Fibroblast of skin of right biceps (primary cell): ENCODE measurements at places on chromosomes 3 and 15.

GRCh38 chr3:51371943-51372557 lies 13.0 kb upstream of the MANF start:
- DNase-seq: peak; percentile 63

- DNase-seq: no peak
Measured at GRCh38 chr15:89389841-89390603, 55.4 kb upstream of the POLG start.

GRCh38 chr3:163328680-163329079 lies 1749.6 kb downstream of the SI start:
- DNase-seq: no peak

GRCh38 chr15:38695249-38696108 lies 130.9 kb upstream of the RASGRP1 start:
- no peak for DNase-seq

DNA sequence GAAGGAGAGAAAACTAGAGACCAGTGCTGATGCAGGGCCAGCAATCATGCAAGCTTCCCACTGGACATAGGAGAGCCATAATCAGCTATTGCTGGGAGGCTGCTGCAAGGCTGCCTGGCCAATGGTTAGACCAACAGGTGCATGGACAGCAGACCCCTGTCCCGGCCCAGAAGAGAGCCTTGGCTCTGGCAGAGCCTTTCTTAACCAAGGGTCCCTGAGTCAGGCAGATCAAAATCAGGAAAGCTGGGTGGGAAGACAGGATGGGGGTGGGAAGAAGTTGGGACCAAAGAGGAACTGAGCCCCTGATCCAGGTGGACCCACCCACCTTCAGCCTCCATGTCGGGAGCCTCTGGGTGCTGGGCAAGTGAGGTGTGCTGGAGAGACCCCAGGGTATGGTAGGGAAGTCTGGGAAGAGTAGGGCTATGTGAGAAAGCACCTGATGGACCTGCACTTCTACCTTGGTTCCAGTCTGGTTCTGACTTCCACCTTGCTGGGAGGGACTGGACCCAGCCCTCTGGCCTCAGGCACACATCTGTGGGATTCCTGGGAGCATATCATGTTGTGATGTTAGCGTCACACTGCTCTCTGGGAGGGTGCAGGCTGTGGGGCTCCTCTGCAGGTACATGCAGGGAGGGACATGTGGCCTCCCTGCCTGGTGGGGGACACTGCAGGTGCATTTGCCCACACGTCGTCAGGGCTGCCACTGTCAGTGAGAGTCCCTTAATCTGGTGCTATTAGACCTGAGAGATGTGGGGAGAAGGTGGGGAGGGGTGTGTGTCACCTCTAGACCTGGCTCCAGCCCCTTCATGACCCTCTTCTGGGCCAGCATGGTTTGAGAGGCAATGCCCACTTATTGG lies 24.7 kb downstream of the KY start:
- no peak for DNase-seq

- DNase-seq: no peak
Measured at GRCh38 chr3:62749657-62750056, 125.6 kb downstream of the CADPS start.

- DNase-seq: no peak
Measured at GRCh38 chr15:91966194-91966552, 112.7 kb downstream of the SLCO3A1 start.

DNA sequence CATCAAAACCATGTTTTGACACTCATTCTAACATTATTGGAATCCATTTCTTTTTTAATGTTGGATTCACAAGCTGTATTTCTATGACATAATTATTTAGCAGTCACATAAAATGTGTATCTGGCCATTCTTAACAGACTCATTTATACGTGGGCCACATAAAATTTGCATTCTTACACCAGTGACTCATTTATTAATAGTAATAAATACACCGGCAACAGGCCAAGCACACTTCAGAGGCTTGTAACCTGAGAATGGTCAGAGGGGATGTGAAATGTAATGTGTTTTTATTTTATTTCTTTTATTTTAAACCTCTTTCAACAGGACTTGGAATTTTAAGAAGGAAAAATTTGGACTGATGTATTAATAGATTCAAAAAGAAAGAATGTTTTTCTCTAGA lies 384.9 kb upstream of the RARB start:
- peak; percentile 41 for DNase-seq

- peak; percentile 9 for DNase-seq
Measured at GRCh38 chr3:52650439-52650838, 35.3 kb downstream of the PBRM1 start.

DNA sequence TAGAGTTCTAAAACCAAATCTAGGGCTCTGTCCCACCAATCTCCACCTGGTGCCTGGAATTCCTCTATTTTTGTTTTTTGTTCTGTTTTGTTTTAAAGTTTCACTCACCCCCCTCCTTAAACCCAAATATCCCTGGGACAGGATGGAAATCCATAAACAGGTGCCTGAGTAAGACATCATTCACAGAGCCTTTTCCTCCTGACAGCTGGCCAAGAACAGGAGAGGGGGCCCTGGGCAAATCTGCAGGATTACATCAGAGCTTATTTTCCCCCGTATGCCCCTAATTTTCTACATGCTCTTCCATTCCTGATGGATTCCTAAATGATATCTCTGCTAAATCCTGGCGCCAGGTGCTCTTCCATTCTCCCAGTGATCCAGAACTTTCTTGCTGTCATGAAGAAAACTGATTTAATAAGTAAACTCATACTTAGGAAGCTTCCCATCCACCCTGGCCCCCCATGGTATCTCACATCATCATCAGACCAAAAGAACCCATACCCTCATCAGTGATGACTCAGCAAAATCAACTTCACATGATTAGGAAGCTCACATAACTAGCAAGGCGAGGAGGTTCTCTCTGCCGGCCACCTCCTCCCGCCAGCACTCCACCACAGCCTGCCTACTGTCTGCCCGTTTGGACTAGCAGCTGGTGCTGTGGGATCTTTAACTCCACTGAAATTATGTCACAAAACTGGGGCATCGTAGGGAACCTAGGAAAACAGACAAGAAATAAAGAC lies 61.0 kb downstream of the LIPC start:
- DNase-seq: peak; percentile 23

DNA sequence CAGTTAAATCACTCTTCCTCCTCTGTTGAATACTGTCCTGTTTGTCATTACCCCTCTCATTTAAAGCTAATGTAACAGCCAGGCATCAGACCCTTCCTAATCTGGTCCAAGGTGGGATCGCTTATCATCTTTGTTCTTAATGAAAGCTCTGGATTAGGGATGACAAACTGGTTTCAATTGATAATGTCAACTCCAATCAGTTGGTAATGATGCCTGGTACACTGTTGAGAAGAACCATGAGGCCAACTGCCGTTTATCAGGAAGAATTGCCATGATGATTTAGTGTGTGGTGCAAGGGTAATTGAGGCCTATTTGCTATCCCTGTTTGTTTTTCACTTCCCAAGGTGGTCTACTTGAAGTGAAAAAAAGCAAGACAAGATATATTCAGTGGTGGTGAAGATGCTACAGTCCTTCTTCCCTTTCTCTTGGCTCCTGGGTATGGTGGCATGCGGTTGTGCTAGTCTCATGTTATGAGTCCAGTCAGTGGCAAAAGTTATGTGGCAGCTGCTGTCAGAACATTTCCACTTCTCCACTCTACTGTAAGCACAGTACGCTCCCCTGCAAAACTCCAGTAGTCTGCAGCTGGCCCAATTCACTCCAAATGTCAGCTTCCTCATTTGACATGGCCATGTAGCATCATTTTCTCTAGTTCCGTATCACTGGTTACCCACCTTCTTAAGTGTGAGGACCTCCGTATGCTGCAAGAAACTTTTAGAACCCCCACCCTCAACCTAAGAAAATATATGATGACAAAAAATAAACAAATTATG lies 72.5 kb downstream of the MORC1 start:
- DNase-seq: no peak

- DNase-seq: no peak
Measured at GRCh38 chr15:79373728-79374127, 58.4 kb upstream of the MINAR1 start.

- DNase-seq: no peak
Measured at GRCh38 chr15:71648095-71648494, 162.3 kb upstream of the NR2E3 start.

GRCh38 chr3:30340500-30340899 lies 265.9 kb upstream of the TGFBR2 start:
- no peak for DNase-seq

- no peak for DNase-seq
Measured at GRCh38 chr15:62280625-62281024, 115.5 kb upstream of the C2CD4B start.

GRCh38 chr3:186841620-186842019 lies 890 bp upstream of the ADIPOQ start:
- no peak for DNase-seq

DNA sequence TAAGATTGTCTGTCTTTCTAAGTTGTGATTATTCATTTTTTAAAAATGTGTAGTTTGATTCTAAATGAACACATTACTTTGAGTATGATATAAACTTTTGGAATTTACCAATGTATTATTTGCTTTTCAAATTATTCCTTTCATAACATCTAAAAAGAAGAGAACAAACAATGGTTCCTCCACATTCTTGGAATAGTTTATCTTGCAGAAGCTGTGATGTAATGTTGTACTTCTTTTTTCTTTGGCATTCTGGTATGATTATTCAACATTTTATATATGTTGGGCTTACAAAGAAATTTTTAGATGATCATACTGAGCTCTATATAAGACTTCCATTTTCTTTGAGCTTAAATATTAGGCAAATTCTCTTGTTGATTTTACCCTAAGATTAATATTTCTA lies 419.2 kb downstream of the DIPK2A start:
- no peak for DNase-seq

GRCh38 chr3:16148783-16149182 lies 25.7 kb upstream of the GALNT15 start:
- peak; percentile 87 for DNase-seq

DNA sequence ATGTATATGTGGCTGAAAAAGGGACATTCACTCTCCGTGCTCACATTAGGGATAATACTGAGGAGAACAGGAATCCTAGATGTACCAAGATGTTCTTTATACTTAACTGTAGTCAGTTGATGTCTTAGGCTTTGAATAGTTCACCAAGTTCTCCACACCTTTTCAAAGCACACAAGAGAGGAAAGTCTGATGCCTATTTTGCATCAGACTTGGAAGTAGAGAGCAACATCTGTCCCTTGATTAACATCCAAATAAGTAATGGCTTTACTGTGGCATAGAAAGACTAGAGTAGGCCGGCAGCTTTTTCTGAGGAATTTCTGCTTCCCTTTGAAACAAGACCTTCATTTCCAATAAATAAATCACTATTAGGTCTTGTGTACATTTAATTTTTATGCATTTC lies 34.0 kb downstream of the PIGB start:
- DNase-seq: no peak

DNA sequence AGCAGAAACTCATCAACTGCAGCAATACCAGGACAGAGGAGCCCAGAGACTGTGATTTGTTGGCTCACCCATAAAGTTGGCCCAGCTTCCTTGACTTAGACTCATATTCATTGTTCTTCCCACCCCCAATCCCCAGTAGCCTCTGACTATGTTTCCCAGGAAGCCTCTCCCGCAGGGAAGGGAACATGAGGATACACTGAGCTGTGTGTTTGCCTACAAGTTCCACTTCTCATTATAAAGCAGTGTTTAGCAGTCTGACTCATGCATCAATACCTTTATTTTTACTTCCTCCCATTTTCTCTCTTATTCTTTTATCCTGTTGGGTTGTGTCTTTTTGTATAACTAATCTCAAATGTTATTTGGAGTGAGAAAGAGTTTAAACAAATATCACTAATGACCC lies 111.6 kb upstream of the PHLDB2 start:
- peak; percentile 76 for DNase-seq

DNA sequence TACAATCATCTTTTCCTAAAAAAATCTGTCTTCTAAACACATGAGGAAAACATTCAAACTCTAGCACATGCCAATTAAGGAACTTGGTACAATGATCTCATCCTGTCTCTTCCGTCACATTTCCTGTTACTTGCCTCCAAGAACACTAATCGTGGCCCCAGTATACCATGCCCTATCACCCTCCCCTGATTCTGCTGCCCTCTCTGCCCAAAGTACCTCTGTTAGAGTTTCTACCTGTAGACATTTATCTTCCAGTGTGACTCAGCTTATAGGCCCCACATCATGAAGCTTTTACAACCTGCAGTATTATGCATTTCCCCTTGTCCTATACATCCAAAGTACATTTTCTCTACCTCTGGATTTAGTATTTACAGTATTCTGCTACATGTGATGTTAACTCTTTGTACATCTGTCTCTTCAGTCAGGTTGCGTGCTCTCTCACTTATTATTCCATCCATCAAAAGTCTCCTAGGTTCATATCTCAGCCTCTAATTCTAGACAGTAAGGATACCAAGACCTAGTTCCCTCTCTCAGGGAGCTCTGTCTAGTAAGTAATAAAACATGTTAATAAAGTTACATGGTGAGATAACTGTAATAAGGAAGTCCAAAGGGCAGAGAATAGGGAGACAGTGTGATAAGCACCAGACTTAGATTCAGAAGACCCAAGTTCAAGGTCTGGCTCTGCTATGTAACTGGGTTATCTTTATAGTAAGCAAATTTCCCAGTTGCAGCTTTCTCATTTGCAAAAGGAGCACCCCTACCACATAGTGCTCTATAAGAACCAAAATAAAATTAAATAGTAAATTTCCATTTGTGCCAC lies 8.9 kb upstream of the SEMA6D start:
- no peak for DNase-seq

DNA sequence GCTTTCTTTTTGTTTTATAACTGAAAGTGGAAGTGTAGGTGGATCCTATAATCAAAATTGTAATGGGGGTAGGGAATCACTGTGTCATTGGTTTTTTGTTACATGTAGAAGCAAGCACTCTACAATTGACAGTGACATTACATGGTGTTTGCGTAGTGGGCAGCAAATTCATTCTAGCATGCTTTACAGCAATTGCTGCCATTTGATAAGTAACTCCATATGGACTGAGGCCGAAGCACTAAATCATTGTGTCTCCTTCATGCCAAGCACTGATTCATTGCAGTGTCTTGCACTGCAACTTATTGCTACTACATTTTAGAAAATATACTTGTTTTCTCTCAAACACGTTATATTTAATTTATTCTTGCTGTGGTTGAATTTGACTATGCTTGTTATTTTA lies 933.9 kb downstream of the NSUN3 start:
- DNase-seq: no peak

GRCh38 chr15:80785335-80785734 lies 6.2 kb downstream of the CEMIP start:
- peak; percentile 61 for DNase-seq

DNA sequence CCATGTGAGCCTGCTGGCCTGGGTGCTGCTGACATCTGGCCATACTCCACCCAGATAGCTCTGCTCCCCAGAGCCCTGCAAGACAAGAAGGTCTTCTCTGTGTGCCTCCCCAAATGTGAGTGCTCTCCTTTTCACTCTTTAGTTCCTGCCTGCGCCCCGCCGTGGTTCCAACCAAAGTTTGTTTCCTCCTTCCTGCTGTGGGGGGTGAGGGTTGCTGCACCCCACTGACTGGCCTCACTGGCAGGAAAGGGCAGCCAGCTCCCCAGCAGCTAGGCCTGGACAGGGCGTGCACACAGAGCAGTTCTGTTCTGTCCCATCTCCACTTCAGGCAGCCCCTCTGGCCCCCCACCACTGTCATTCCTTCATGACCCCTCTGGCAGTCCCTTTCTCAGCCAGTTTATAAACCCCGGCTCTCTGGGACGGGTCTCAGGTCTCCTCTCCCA lies 5.4 kb upstream of the CCDC174 start:
- no peak for DNase-seq

- DNase-seq: no peak
Measured at GRCh38 chr3:32499585-32499984, 3.1 kb downstream of the CMTM6 start.
